ENCODE measurements at places on chromosomes 5 and 9. TPM values are rescaled to one million over a fixed set of nuclear protein-coding genes. Genes with fewer than 3 reads are reported as not detected.
A peak's percentile ranks its signal among the peaks of the same experiment; 100 is the strongest.

Gene SLC34A3
- not detected for total RNA-seq

DNA sequence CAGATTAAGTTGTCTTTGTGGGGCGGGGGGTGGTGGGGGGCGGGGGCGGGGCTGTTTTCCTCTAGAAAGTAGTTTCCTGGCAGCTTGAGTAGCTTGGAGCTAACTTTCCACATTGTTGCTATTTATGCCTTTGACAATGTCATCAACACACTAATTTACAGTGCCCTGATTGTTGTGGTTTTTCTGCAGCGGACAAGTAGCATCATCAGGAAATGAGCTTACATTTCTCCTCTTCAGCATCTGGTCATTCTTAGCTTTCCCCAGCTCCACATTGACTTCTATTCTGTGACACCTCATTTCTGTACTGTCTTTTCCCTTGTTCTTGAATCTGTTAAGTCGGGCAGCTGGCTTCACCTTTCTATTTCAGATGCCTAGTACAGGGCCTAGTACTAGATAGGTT, 112.3 kb upstream of the RAD23B start:
- DNase-seq: no peak

GRCh38 chr5:2181149-2181548, 298.4 kb upstream of the IRX4 start:
- peak; percentile 42 for DNase-seq

GRCh38 chr5:173268750-173269432, 33.9 kb upstream of the NKX2-5 start:
- DNase-seq: no peak

- peak; percentile 63 for DNase-seq
These were observed 2.6 kb upstream of the SLC28A3 start for GRCh38 chr9:84343111-84343521.

DNA sequence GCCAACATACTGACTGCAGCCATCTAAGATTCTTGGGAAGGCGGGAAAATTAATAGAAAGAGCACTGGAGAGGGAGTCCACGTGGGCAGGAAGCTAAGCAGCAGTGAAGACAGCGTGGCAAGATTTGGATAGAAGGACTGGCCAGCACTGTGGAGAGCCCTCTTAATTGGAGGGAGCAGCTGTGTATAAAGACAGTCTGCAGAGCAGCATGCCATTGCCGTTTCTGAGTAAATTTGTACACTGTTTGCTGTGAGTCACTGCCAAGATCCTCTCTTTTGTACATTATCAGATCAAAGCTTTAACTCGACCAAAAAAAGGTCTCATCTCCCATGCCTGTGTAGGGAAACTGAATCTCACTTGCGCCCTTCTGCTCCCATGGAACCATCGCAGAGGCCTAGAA, 45.3 kb downstream of the INSYN2B start:
- peak; percentile 37 for DNase-seq

GRCh38 chr5:59712836-59713497, 180.6 kb downstream of the PDE4D start:
- no peak for DNase-seq

Gene EPB41L4B
- 5.3 TPM for total RNA-seq

Data from umbilical cord (tissue), 2 donors.